ENCODE measurements at places on chromosomes 3 and 15.

DNA sequence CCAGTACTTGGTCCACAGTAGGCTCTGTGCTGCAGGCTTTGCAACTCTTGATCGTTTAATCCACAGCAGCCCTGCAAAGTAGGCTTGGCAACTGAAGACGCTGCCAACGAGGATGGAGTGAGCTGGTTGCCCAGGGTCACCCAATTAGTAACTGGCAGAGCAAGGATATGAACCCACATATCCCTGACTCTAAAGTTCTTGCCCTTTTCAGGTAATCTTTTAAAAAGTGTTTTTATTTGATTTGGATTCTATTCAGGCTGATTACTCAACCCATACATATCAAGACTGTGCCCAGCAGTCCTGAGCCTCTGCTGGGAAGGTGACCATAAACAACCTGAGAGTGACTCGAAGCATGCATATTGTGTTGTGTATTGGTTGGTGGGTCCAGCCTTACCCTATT is 50.3 kb downstream of the PSMD6 start:
- no peak for DNase-seq

DNA sequence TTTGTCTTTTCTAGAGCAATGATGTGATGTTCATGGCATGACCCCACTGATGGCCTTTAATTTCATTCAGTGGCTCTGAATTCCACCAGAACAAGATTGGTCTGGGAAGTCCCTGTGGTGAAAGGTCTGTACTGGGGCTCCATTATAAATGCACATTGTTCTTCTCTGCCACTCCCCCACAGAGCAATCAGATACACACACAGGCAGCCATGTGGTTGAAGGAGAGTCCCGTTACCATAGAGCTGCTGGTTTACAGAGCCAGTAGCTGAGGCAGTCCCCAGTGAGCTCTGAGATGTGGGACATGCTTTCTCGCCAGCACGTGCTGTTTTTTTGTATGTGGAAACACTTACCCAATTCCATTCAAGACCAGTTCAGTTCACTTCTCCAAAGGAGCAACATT is 172.7 kb upstream of the TRIM42 start:
- DNase-seq, result no peak

- DNase-seq, result no peak
These were observed 8.8 kb downstream of the STARD9 start for GRCh38 chr15:42584031-42584765.

DNA sequence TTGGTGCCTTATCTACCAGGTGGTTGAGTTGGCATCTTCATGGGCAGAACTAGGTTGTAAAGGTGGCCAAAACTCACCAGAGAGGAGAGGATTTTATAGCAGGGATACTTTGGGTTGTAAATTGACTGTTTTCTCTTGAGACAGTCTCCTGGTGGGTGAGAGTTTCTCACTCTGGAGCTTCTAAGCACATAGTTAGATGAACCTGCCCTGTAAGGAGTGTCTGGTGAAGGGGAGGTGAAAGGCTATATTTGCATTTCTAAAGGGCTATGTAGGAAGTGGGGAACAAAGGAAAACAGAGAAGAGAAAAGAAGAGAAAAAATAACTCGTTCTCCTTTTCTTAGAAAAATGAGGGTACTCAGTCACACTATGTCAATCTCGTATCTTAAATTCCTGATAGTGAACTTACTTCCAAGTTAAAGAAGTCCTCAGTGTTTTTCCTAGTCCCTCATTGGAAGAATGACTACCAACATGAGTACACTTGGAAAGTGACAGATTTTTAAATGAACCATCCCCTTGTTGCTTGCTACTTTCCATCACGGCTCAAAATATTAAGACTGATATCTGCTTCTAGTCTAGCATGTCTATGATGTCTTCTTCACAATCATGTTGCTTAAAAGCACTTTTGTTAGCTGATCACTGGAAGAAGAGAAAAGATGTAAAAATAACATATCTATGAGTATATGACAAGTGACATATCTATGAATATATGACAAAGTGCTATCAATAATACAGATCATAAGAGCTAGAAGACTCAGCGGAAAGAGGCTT is 113.8 kb upstream of the P2RY1 start:
- no peak for DNase-seq

DNA sequence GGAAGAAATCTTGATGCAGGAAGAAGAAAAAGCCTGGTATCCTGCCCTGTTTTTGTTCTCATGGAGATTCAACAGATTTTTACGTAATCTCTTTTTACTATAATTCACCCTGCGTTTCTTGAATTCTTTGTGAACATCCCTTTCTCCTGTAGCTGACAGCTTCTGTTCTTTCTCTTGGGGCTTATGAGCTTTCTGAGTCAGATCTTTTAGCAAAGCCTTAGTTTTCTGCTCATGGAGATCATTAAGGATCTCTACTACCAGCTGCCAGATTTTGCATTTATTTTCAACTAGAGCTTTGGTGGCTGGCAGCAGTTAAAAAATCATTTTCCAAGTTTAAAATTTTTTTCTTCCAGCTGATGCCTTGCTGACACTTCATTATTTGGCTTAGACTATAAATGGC is 51.6 kb downstream of the MOBP start:
- no peak for DNase-seq

- DNase-seq, result no peak
These were observed 86.7 kb downstream of the ST8SIA2 start for GRCh38 chr15:92480361-92480760.

DNA sequence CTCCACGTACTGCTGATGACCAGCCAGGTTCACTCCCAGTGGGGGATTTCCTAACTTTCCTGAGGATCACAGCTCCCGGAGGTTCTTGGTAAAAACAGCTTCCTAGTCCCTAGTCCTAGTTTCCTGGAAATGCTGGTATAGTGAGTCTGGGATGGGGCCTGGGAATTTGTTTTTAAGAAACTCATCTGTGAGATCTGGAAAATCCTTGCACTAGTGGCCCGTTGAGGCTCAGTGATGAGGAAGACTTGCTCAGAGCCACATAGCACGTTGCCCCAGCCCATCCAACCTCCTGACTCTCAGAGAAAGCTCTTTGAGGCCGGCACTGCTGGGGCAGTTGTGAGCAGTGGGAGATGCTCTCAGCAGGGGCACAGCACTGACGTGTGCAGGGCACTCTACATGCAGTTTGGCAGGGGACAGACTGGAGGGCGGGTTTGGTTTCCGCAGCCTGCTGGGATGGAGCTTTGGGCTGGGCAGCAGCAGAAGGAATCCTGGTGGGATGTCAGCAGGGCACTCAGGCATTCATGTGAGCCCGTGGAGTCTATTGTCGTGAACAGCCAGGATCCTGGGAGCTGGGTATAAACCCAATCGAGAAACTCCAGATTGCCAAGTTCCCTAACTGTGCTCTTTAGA is 31.6 kb downstream of the SAXO2 start:
- no peak for DNase-seq

DNA sequence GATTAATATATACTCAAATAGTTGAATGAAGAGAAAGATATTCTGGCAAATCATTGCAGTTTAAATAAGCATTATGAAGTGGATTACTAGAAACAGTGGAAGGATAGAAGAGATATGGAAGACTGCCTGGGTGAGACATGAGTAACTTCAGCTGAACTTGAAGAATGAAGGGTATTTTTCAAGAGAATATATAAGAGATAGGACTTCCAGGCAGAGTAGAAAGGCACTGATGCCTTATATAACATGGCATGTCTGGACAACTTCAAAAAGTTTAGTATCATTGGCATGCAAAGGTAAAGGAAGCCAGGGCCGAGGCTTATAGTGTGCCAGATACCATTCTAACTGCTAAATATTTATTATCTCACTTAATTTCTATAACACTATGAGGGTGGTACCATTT is 126.5 kb upstream of the SLC7A14 start:
- no peak for DNase-seq

DNA sequence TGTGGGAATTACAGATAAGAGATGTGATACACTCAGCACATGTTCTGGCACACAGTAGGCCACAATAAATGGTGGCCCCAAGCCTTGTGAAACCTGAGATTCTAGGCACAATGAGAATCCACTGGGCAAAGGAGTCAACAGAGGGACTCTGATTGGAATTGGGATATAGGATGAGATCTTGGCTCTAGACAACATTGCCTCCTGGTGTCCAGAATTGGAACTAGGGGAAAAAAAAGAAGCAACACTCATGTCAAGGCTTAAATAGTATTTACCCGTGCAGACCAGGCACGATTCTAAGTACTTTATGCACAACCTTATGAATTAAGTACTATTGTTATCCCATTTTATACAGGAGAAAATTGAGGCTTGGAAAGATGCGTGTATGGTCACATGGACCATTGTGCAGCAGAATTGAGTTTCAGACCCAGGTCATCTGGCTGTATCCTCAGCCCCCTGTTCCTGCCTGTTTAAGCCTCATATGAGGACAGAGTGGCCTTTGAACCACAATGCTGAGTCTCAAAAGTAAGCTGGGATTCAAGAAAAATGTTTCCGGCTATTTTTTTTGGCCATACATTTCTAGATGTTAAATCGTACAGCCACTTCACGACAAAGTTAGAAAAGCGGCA is 124.8 kb downstream of the SV2B start:
- DNase-seq, result no peak

DNA sequence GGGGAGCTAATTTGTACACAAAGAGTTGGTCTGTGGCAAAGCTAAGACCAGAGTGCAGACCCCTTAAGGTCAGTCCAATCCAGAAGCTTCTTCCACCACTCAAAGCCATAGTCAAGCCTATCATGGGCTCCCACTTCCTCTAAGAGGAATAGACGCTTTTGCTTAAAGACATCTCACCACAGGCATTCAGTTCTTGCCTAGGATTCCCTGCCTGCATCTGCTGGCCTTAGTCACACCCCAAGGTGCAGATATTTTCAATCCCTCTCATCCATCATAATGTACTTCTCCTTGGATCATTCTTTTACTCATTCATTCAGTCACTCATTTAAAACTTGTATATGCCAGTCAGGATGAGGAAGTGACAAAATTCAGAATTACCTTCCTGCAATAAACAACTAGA is 179.6 kb upstream of the STT3B start:
- no peak for DNase-seq

DNA sequence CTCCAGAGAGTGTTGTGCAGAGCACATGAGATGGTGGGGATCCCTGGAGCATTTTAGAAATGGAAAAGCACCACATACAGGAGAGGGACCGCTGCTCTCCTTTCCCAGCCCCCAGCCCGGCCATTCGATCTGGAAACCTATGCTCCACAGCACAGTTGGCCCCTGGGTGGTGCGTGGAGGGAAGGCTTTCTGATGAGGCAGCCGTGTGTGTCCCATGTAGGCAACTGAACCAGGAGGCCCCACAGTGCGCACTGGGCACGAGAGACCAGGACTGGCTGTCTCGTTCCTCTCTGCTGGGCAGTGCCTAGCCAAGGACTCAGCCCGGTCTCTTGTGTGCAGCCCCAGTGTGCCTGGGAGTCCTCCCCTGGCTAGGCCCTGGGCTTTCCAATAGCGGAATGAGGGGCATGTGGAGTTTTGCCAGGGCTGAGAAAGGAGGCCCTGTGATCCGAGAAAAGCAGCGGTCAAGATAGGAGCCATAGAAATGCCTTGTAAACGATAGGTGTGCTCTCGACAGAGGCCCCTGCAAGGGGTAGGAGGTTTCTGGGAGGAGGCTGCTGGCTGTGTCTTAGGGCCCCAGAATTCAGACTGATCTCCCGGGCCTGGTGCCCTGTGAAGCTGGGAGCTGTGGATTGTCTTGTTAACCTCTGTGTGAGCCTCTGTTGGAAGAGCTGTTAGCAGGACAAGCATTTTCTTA is 39.0 kb downstream of the CHDH start:
- no peak for DNase-seq

- peak; percentile 39 for DNase-seq
These were observed 164.1 kb upstream of the LRRFIP2 start for GRCh38 chr3:37338500-37338899.

DNA sequence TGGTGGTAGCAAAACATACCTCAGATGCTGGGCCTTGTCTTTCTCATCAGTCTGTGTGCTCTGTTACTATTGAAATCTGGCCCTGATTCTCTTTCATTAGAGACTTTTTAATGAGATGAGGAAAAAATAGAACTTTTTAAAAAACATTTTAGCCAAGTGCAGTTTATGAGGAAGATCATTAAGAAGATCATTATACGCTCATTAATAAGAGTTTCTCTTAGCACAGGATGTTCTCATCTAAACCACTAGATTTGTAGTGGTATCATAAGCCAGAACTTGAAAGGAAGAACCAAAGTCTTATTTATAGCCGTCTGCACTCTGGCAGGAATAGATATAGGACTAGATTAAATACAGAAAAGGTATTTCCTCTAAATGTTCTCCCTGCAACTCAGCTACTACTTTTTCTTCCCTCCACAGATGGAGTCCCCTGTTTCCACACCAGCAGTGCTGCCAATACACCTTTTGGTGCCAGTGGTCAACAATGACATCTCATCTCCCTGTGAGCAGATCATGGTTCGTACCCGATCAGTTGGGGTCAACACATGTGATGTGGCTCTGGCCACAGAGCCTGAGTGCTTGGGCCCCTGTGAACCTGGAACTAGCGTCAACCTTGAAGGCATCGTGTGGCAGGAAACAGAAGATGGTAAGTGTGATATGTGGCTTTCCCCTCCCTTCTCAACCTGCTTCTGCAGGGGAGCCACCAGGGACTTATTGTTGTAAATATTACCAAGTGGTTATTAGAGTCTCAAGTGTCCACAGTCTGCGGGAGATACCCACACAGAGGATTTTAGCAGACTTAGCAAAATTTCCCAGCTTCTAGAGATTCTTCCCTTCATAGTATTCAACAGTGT is 152.8 kb downstream of the RBPMS2 start:
- DNase-seq, result no peak

GRCh38 chr3:152737021-152737908 is 97.7 kb upstream of the P2RY1 start:
- DNase-seq, result no peak

- DNase-seq, result no peak
These were observed 49.3 kb downstream of the HES1 start for GRCh38 chr3:194185221-194185620.

DNA sequence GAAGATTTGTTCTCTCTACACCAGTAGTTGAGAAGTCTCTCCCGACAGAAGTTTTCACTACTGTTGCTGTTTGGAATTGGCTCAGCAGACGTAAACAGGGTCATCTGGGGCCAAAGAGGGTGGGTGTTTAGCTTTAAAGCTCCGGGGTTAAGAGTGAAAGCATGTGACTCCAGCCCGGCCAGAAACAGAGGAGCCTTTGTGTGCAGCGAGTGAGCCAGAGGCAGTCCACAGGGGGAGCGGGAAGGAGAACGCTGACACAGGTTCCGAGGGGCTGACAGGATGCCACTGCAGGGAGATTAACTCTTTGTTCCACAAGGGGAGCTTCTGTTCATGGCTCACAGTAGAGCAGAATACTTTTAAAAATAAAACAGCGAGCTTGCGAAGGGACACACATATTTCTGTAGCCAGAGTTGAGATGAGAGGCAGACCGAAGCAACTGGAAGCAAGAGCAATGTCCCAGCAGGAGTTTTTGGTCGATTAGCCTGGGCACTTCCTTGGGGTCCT is 26.9 kb downstream of the BMF start:
- peak; percentile 40 for DNase-seq

- peak; percentile 23 for DNase-seq
These were observed 172.4 kb upstream of the IQSEC1 start for GRCh38 chr3:13245615-13245978.

Data from CD14-positive monocyte (primary cell).